ENCODE measurements at places on chromosomes 11 and 22.

DNA sequence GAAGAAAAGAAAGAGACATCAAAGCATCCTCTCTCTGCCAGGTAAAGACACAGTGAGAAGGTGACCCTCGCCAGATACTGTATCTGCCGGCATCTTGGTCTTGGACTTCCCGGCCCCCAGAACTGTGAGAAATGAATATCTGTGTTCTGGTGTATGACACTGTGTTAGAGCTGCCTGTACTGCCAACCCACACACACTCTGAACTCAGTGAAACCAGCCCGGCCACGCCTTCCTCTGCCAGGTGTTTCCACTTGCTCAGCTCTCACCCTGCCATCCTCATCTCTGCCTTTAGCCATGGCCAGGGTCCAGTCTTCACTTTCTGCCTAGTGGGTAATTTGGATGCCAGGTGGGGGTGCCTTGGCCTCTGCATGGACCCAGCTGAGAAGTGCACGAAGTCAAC lies 24.0 kb downstream of the CBX7 start:
- DNase-seq = no peak

DNA sequence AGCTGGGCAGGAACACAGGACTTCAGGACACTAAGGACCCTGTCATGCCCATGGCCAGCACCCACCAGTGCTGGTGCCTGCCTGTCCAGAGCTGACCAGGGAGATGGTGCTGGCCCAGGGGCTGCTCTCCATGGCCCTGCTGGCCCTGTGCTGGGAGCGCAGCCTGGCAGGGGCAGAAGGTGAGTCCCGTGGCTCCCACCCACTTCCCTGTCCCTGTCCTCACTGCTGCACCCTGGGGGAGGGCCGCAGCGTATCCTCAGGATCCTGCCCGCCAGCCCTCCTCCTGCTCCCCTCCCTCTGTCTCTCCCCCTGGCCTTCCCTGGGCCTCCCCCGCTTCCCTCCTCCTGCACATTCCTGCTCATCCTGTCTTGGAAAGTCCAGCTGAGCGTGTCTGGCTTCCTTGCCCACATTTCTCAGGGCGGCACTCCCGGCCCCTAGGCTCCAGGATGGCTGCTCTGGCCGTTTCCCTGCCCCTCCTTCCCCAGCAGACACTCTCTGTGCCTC lies 8.7 kb downstream of the CSF2RB start:
- DNase-seq = no peak

- DNase-seq = no peak
Measured at GRCh38 chr11:15730263-15730994, 615.7 kb downstream of the INSC start.

GRCh38 chr11:129950101-129951091 lies 52.2 kb downstream of the PRDM10 start:
- DNase-seq = no peak

- no peak for DNase-seq
Measured at GRCh38 chr11:43517518-43517917, 158.8 kb downstream of the TTC17 start.

DNA sequence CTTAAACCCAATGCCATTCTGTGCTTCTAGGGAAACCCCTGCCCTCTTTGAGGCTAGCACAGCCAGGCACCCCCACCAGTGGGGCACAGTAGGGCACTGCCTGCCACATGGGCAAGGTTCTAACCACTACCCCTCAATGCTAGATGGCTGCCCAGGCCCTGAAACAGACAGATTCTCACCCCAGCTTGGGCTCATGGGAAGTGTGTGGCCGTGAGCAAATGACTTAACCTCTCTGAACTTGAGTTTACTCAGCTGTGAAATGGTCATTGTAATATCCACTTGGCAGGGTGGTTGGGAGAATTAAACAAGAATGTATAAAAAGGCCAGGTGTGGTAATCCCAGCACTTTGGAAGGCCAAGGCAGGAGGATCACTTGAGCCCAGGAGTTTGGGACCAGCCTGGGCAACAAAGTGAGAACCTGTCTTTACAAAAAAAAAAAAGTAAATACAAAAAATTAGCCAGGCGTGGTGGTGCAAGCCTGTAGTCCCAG lies 22.4 kb downstream of the C22orf23 start:
- DNase-seq = no peak

DNA sequence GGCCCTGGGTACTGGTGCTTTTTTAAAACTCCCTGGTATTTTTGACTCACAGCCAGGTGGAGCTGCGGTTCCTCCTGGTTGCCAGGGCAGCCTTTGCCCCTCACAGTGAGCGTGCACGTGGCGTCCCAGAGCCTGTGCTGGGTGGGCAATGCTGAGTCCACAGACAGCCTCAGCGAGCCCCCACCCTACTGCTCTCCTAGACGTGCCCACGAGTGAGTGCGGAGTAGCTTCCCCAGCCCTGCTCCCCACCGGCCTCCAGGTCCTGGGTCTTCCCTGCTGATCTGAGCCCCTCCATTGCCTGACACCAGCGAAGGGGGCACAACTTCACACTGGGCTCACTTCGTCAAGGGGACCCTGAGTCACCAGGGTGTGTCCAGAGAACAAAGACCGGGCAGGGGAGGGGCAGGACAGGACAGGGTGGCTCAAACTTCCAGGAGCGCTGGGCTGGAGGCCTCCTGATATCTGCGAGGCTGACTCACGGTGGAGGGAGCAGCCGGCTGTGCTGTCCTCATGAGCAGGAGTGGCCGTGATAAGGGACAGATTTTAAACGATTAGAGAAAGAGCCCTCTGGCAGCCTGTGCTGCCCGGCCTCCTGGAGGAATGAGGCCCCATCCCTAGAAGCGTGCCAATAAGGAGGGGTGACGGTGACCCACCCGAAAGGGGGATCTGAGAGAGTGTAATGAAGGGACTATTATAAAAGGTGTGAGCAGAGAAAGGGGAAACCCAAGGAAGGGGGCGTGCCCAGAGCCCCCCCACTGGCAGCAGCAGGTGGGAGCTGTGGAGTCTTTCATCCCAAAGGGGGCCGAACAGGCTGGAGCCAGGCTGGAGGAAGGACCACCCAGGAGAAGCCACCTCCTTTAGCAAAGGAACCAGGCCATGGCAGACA lies 129.3 kb upstream of the FGF3 start:
- DNase-seq = no peak

DNA sequence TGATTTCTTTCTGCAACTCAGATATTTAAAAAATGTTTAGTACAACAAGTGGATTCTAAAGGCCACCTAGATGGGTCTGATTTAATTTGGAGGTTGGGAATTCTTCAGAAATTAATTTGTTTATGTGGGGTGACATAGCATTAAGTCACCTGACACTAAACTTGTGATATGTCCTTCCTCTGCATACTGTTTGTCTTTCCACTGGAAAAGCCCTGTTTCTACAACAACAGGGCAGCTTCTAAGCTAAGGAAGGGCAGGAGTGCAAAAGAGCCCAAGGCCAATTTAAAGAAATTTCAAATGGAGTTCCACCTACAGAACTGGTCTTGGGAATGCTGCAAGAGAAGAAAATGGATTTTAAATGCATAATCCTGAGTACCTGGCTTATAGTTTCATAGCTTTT lies 319.2 kb downstream of the SOX6 start:
- DNase-seq = no peak

All from frontal cortex (tissue), 4 donors.